ENCODE measurements at places on chromosomes 5 and 9.

DNA sequence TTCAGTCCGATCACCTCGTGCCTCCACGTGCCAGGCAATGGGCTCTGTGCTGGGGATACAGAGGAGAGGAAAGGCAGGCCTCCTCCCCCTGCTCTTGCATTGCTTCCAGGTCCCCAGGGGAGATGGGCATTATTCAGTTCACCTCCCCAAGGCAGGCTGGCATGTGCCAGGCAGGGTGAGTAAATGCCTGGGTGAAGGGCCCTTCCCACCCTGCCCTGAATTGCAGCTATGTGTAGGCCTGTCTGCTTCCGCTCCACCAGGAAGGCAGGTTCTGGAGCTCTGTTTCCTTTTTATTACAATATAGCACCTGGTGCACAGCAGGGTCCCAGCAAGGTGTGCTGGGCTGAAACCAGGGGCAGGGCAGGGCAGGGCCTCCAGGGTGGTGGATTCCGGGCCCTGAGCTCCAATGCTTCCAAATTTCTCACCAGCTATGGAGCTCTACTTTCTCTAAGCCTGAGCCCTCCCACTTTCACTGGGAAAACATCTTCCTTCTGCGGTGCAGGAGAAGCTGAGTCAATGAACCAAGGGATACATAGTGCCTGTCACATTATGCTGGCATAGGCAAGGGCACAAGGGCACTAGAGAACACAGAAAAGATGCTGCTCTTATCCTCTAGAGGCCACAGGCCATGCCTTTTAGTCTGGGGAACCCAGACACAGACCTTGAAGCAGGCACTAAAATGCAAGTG is 42.0 kb downstream of the SHB start:
- DNase-seq: no peak

- no peak for DNase-seq
These were observed 97.8 kb downstream of the PCDH1 start for GRCh38 chr5:141780240-141780951.

DNA sequence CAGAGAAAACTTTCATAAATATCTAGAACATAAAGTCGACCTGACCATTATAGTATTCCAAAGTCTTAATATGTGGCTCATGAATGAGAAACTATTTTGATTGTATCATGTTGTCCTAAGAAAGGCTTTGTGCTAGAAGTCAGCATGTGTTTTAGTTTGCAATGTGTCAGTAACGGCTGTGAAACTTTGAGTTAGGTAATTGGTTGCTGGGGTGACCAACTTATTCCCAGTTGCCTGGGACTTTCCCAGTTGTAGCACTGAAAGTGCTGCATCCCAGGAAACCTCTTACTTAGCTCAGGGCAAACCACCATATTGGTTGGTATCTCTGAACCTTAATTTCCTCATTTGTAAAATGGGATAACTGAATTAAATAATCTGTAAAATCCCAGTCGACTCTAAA is 114.6 kb upstream of the SLC12A2 start:
- no peak for DNase-seq

GRCh38 chr5:134642931-134643530 is 5.6 kb upstream of the SEC24A start:
- no peak for DNase-seq

- no peak for DNase-seq
These were observed 90.2 kb downstream of the TLE4 start for GRCh38 chr9:79661886-79662536.

- peak; percentile 63 for DNase-seq
These were observed 235.3 kb downstream of the SYK start for GRCh38 chr9:91036826-91037510.

DNA sequence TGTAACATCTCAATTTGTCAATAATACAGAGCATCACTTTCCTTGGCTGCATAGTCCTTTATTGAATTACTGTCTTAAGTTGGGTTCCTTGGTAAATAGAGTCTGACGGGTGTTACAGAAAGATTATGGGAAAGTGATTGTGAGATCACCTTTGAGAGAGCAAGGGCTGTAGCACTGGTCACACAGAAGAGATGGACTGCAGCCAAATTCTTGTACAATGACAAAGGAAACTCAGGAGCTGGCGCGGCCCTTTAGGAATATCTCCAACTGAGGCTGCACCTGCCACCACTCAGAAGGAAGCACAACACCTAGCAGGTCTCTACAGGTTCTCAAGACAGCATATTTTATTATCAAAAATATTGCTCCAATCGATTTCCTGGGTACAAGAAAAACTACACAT is 350.0 kb upstream of the ISL1 start:
- DNase-seq: no peak

DNA sequence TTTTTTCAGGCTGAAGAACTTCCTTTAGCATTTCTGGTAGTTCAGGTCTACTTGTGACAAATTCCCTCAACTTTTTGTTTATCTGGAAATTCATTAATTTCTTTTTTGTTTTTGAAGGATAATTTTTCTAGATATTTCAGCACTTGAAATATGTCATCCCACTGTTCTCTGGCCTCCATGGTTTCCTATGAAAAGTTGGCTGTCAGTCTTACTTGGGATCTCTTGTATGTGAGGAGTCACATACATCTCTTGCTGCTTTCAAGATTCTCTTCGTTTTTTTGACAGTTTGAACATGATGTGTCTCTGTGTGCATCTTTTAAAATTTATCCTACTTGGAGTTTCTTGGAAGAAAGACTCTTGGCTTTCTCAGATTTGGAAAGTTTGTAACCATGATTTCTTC is 79.5 kb downstream of the RIC1 start:
- DNase-seq: no peak

GRCh38 chr9:133880136-133880535 is 112.0 kb downstream of the VAV2 start:
- DNase-seq: no peak

- no peak for DNase-seq
These were observed 12.1 kb downstream of the RHOBTB3 start for GRCh38 chr5:95743232-95743631.

DNA sequence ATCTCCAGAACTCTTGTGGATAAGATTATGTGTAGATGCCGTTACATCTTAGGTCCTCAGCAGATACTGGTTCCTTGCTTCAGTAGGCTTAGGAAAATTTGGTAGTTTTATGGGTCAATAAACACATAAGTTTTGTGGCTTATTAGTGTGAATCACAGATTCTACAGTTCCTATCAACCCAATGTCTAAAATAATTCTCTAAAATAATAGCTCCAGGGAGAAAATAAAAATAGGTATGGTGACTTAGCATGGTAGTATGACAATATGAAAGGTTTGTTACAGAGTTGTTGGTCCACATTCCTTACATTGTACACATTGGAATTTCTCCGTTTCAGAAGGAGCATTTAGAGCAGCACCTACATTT is 91.7 kb downstream of the AOPEP start:
- no peak for DNase-seq

- DNase-seq: no peak
These were observed 3.8 kb upstream of the SYNPO start for GRCh38 chr5:150636391-150637244.

GRCh38 chr5:147685993-147686392 is 96.5 kb downstream of the JAKMIP2 start:
- DNase-seq: no peak
